ENCODE measurements at places on chromosomes 11 and 22. TPM values are rescaled to one million over a fixed set of nuclear protein-coding genes. Genes with fewer than 3 reads are reported as not detected.

DNA sequence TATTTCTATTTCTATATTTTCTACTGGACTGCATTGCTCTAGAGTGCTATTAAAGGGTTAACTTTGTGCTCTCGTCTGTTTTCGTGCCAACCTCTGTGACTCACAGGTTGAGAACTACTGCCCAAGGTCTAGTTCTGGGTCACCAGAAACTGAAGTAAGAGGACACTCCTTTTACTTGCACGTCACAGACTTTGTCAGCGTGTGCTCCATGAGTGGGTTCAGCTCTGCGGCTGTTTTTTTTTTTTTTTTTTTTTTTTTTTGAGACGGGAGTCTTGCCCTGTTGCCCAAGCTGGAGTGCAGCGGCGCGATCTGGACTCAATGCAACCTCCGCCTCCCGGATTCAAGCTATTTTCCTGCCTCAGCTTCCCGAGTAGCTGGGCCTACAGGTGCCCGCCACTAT, 49.8 kb downstream of the CLMP start:
- DNase-seq, result no peak

The SLC17A6 gene
- total RNA-seq, result not detected

The ANAPC15 gene
- 13.3 TPM for total RNA-seq

The HEPN1 gene
- not detected for total RNA-seq

DNA sequence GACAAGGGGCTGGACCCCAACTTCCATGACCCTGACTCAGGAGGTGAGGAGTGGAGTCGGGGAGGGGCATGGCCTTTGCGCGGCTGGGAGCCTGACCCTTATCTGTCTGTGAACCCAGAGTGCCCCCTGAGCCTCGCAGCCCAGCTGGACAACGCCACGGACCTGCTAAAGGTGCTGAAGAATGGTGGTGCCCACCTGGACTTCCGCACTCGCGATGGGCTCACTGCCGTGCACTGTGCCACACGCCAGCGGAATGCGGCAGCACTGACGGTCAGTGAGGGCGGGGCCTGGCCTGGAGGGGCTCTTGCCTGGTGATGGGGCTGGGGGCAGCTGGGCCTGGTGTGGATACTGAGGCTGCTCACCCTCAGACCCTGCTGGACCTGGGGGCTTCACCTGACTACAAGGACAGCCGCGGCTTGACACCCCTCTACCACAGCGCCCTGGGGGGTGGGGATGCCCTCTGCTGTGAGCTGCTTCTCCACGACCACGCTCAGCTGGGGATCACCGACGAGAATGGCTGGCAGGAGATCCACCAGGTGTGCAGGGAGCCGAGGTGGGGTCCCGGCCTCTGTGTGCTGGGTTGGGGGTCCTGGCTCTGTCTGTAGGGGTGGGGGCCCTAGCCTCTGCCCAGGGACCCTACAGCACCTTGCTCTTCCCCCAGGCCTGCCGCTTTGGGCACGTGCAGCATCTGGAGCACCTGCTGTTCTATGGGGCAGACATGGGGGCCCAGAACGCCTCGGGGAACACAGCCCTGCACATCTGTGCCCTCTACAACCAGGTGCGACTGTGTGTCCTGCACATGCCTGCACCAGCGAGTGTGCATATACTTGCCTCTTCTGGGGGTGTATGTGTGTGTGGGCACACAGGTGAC, 6.3 kb downstream of the SHANK3 start:
- DNase-seq, result peak; percentile 20

GRCh38 chr11:86785576-86785975, 14.8 kb upstream of the PRSS23 start:
- DNase-seq, result no peak

DNA sequence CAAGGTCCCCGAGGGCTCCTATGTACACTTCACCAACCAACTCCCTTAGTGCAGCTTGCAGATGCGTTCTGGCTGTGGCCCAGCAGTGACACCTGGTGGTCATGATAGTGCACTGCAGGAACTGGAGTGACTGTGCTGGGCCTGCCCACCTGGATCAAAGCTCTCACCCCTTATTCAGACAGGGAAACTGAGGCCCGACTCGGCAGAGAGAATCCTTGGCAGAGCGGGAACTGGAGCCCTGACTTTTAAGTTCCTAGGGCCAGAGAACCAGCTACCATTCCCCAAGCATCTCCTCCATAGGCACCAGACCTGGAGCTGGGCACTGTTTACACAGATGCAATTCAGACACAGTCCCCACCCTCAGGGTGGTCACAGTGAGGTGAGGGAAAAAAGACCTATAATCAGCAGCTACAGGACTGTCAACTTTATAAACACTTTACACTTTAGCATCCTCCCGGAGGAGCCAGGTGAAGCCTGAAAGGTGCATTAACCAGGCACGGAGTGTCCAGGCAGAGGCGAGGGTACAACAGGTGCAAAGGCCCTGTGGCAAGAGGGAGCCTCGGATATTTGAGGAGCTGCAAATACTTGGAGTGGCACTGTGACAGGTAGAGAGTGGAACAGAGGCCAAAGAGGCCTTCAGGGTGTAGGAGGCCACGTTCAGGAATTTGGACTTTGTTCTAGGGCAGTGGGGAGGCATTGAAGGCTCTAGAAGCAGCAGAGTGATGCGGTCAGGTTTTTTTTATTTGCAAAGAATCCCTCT, 22.0 kb downstream of the RHBDD3 start:
- DNase-seq, result peak; percentile 81

The OR8U1 gene
- total RNA-seq, result not detected

DNA sequence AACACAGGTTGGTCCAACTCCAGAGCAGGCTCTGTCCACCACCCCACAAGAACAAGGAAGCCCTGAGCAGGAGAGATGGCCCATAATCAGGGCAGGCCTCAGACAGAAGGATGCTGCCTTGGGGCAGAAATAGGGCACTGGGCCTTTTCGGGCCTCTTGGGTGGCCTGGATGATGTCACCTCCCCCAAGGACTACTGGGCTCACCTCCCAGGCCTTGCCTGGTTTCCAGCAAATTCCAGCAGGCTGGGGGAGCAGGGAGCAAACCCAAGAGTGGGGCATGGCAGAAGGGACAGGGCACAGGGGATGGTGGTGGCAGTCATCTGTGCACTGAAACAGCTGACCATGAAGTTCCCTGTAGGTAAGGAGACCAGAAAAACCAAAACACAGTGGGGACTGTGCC, 5.3 kb upstream of the NAA40 start:
- DNase-seq, result no peak

DNA sequence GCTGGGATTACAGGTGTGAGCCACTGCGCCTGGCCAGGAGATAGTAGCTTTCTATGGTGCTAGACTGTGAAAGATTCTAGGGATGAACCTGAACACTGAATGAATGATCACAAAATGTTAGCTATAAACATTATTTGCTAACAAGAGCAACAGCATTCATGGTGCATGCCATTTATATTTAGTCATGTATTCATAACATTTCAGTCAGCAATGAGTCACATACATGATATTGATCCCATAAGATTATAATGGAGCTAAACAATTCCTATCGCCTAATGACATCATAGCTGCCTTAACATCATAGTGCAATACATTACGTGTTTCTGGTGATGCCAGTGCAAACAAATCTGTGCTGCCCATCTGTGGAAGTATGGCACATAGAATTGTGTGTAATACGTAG, 164.1 kb downstream of the ARHGAP42 start:
- DNase-seq, result no peak

The PACSIN3 gene
- 31.2 TPM for total RNA-seq

DNA sequence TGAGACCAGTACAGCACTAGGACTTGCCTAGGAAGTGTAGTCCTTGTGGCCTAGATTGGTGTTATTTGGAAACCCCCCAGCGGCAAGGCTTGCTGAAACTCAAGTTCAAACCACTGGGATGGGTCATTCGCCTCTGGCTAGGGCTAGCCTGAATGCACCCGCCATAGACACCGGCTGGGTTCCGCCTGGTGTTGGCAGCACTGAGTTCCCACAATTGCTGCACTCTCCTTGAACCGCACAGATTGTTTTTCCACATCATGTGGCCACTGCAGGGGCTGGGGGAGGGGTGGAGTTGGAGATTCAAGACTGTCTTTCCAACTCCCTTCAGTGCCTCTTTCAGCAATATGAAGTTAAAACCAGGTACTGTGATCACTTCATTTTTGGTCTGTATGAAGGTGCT, 43.1 kb downstream of the CCDC73 start:
- DNase-seq, result no peak

DNA sequence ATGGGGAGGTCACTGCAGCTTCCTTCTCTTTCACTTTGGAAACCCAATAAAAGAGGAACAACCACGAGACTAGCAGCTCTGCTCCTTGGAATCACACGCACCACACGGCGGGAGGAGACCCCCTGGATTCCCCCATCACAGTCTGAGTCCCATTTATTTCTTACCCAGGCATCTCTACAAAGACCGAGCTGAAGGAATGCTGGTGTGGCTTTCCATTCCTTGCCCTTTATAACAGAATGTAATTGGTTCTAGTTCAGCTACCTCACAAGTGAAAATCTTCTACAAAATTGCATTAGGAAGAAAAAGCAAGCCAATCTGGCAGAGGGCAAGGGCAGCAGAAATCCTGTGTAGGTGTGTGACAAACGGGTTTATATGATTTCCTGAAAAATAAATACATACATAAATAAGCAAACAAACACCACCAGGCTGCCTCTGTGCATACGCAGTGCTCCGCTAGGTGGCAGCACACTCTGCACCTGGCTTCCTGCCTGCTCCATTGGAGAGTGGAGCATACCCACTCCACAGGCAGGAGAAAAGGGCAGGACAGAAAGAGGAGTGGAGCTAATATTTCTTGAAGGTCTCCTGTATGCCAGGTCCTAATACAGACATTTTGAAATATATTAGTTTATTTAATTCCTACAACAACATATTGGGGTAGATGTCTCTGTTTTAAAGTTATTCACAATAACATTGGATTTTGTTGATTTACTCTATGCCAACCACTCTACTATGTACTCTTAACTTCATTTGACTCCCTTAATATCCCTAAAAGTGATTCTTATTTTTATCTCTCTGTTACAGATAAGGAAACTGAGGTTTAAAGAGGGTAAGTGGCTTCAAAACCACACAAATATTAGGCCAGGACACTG, 673.1 kb downstream of the KCNA4 start:
- DNase-seq, result peak; percentile 62

- no peak for DNase-seq
These were observed 12.7 kb upstream of the TSGA10IP start for GRCh38 chr11:65932558-65932919.

DNA sequence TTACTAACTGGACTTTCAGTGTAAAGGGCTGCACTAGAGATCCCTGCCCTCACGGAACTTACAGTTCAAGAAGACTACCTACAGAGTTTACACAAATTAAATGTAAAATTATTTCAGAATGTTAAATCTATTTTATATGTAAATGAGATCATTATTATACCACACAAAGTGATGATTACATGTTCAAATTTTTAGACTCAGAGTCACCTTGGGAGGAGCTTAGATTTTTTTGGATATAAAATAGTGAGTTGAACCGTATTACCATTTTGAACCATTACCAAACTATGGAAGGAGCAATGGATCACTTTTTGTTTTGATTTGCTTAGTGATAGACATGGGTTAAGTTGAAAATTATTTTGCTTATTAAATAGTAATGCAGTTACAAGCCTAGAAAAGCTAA, 1.6 kb downstream of the IPO7 start:
- no peak for DNase-seq

The YPEL1 gene
- total RNA-seq, result 4.9 TPM

GRCh38 chr22:32545801-32546200, 71.2 kb downstream of the FBXO7 start:
- no peak for DNase-seq

DNA sequence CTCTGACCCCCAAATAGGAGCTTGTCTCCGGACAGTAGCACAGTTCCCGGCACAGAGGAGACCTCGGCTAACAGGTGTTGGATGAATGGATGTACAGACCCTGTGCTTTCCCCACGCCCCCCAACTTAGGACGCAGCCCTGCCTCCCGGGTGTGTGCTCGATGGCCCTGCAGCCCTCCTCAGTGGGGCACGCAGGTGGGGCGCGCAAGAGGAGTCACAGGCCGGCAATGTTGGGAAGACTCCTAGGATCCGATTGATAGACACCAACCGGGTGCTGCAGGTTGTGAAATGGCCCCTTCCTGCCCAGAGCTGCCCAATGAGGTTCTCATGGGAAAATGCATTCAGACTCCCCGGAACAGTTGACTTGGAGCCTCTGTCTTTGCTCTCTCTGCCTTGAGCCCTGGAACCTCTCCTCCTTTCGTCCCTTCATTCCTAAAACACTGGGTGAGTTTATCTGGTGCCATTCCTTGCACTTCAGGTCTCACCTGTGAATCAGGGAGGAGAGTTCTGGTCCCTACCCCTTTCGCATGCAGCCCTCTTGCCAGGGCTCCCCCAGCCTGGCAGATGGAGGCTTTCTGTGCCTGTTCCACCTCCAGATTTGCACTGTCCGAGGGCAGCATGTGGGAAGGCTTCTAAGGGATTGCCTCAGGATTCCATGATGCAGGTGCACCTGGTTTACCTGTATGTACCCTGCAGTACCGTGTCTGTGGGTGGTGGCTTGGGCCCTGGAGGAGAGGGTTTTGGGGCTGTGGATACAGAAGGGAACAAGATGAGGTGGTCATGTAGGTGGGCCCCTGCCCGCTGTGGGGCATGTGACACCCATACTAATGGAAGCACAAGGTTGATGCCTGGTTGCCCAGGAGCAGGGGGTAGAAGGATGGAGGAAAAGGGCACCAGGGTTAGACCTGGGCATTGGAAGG, 1.2 kb downstream of the MICALL1 start:
- DNase-seq, result no peak

The OR51A2 gene
- not detected for total RNA-seq

The EIF1AD gene
- 20.4 TPM for total RNA-seq

- no peak for DNase-seq
These were observed 8.1 kb upstream of the OR5AL1 start for GRCh38 chr11:56404393-56404792.

- peak; percentile 77 for DNase-seq
These were observed 18.3 kb upstream of the MICALL1 start for GRCh38 chr22:37887584-37888378.

DNA sequence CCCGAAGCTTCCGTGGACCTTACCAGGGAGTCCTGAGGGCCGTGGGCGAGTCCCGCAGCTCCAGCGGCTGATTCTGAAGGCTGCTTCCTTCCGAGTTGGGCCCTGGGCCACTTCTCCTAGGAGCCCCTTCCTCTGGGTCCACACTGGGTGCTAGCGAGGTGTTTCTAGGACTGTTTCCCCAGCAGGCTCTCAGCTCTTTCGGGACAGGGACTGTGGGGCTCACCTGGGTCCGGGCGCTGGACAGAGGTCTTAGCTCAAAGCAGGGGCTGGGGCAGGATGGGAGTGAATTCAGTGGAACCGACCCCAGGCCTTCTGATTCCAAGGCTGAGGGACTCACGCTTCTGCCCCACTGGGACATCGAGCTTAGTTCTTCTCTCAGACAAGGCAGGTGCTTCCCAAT, 29.3 kb upstream of the CSNK1E start:
- no peak for DNase-seq

DNA sequence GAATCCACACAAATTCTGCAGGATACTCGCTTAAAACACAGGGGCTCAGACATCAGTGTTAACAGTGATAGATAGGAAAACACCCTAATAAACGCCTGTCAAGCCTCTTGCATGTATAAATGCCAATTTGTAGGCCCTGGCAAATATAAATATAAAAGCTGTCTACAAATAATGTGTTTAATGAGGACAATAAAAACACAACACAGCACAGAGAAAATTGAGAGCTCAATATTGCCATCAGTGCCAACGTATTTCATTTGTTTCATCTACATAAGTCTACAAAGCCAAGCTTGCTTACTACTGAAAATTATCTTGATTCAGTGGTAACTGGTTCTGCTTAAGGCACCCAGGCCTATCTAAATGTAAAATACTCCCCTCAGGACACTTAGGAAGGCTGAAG, 1387.0 kb upstream of the TENM4 start:
- DNase-seq, result no peak
